AG08395 (cell line): ENCODE measurements at places on chromosomes 6 and 20.

DNA sequence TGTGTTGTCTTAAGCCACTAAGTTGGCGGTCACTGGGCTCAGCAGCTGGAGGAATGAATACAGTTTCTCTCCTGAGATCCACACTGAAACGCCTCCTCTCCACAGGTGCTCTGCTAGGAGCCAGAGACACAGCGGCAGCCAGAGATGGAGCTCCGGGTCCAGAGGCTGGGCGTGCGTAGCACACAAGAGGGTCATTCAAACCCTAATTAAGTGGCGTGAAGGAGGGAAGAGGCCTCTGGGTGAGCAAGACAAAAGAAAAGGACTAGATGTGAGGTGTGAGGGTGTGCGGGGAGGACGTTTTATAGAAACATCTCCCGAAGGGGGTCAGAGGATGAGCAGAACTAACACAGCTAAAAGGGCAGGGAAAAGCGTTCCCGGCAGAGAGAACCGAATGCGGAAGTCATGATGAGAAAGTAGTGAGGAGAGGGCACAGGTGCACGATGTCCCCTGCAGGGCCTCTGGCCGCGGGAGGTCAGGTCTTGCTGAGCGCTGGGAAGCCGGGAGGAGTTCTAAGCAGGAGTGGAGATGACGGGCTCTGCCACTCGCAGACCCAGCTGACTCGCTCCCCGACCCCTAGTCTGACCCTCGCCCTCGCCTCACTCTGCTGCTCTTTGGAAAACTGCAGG, 54.4 kb downstream of the BMP7 start:
- no peak for DNase-seq

DNA sequence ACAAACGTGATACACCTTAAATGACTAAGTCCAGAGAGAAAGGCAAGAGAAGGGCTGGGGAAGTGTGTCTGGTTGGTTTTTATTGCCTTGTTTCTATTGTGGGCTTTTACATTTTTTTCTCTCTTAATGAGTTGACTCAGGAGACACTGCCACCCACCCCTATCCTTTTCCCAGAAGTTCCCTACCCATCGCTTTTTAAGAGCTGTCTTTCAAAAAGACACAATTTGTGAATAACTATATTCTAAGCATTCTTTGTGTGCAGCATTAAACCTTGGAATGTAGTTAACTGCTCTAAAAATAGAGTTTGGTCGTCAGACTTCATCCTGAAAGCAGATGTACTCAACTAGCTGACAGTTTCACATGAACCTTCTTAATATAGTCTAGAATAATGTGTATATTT, 174.9 kb downstream of the ISM1 start:
- peak; percentile 40 for DNase-seq

DNA sequence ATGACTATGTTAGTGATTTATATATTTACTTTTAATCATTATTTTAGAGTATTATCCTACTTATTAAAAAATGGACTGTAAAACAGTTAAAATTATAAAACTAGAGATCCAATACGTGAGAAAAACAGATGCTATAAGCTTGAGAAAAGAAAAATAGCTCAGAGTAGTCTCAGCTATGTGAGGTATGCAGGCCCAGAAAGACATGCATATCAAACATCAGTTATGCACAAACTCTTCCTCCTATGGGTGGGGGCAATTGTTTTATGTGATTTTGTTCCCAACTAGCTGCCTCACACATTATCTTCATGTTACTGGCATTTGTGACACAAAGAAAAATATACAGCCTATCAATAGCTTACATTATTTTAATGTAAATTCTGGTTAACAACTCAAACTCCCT, 28.8 kb downstream of the RARS2 start:
- DNase-seq: no peak

DNA sequence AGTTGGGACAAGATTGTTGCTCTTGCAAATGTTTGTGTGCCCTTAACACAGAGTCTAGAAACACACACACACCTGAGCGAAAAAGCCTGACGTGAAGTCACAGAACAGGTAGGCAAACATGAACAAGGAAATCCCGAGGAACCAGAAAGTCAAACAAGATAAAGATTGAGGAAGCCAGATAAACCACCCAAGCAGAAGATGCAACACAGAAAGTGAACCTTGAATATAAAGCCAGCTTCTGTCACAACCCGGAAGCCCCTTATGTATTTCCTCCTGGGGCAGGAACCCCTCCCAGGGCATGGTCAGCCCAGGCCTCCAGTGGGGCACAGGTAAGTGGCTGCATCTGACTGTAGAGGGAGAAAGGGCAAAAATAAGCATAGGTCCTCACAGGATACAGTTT, 158.2 kb upstream of the SUPT3H start:
- no peak for DNase-seq

DNA sequence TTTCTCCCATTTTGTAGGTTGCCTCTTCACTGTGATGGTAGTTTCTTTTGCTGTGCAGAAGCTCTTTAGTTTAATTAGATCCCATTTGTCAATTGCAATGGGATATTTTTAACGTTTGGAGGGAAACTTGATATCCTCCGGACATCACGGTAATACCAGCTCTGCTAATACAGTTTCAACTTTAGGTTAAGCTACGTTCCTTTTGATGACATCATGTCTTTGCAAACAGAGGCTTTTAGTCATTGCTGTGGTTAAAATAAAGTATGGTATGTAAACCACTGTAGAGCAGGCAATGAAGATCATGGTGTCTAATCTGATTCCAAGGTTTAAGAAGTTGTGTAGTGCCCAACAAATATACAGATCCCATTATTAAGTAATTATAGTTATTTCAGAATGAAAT, 168.0 kb upstream of the CHD6 start:
- no peak for DNase-seq

DNA sequence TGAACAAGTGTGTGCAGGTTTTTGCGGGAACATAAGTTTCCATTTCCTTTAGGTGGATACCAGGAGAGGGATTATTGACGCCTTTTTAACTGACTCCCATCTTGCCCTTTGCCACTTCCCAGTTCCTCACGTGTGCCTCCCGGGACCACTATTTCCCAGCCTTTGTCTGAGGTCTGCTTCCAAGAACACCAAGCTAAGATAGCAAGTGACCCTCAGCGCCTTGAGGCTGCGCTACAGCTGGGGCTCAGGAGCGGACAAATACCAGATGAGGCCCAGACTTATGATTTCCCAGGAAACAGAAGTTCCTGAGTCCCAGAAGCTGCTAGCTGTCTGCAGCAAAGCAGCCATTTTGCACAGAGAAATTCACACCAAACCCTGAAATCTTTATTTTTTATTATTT, 216.7 kb downstream of the SYNDIG1 start:
- DNase-seq: no peak

GRCh38 chr20:20412750-20413149, 44.8 kb downstream of the INSM1 start:
- no peak for DNase-seq

GRCh38 chr6:13614126-13614925, 809 bp upstream of the NOL7 start:
- peak; percentile 36 for DNase-seq

- DNase-seq: no peak
Measured at GRCh38 chr6:7391151-7391550, 1.5 kb downstream of the RIOK1 start.

DNA sequence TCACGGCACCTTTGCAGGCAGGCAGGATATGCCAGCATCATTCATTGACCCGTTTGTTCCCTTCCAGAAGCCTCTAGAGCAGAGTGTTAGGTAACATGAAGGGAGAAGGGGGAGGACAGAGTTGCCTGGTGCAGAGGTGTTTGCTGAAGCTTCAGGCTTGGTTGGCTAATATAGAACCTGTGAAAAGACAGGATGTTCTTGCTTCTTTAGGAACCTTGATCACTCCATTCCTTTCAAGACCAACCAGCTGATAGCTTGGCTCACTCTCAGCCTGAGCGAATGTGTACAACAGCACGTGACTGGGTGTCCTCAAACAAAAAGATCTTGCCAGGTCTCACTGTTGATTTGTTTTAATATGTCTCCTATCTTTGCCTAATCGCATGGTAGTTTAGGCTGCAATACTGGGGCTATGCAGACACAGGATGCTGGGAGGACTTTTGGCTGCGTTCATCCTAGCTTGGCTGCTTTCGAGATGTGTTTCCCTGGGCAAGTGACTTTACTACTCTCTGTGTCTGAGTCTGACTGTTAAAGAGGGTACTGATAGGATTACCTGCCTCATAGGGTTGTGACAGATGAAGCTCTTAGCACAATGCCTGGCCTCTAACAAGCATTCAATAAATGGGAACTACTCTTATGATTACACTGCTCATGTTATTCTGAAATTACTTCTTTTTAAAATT, 16.0 kb downstream of the SHLD1 start:
- no peak for DNase-seq

DNA sequence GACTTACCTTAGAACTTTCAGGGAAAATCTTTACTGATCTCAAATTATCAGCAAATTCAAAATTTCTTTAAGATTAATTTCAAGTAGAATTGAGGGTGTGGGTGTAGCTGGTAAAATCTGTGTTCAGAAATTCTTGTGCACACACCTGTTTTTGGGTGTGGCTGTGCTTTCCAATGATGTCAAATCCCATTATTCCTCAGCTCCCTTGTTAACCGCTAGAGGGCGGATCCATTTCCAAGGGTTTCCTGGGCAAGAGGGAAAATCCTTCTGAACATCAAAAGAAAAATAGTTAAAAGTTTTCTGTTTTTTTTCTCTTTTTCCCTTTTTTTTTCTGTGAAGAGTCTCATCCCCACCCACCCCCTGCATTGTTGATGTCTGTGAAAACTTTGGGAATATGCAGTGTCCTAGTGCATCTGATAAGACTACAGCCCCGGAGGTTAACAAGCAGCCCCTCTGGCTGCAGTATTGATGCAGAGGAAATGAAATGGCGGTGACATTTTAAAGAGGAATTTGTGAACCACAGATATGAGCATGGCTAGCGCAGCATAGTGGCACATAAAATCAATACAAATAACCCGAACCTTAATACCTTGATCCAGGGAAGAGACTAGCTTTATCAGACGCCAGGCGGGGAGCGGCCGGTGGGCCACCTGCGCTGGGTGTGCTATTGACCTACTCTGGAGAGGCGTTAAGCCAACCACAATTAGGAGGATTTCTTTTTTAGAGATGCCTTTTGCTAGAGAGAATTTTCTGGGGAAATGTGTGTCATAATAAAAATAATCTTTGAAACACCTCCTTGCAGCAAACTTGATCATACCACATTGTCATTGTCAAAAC, 130.9 kb downstream of the FOXA2 start:
- peak; percentile 29 for DNase-seq

- no peak for DNase-seq
Measured at GRCh38 chr6:16704401-16705045, 56.7 kb downstream of the ATXN1 start.

DNA sequence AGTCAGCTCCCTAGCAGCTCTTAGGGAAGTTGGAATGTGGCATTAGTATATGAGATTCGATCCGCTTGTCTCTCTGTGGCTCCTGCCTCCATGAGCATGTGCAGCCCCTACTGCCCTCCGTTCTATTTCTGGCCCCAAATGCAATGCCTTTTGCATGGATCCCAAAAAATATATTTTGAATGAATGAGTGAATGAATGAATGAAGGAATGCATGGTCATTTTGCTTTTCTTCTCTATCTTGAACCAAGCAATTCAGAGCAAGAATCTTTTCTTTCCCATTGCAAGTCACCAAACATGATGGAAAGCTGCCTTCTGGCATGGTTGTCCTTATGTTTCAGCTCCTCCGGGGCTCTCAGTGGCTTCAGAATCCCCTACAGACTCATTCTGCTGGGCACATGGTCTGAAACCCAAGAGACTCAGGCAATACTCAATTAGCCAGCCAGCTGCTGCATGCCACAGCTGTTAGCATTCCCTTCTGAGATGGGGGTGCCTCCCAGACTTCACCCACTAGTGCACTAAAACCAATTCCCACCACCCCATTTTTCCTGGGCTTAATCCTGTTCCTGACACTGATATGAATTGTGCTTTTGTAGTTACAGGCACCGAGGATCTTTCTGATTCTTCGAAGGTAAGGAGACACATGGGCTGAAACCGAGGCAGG, 2.6 kb upstream of the IYD start:
- no peak for DNase-seq

GRCh38 chr6:18506382-18507017, 119.3 kb downstream of the RNF144B start:
- no peak for DNase-seq

GRCh38 chr6:124822204-124822613, 140.0 kb upstream of the RNF217 start:
- no peak for DNase-seq

- DNase-seq: peak; percentile 65
Measured at GRCh38 chr6:42520786-42521607, 42.8 kb upstream of the UBR2 start.

DNA sequence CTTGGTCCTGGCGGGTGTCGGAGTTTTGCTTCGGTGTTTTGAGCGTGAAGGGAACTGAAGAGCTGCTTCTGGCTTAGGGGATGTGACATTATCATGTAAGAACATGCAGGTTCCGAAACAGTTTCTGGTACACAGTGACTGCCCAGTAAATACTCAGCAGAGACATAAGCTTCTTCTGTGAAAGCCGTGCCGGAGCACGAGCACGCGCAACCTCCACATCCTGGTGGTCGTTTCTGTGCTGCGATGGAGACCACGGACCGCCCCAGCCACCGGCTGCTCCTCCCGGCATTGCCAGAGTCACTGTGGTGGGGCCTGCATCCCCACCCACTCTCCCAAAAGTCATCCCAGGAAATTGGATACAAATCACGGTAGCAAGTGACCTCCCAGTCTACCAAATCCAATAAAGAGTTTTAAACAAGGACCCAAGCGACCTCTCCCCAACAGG, 18.7 kb downstream of the KIF25 start:
- no peak for DNase-seq
